ENCODE measurements at places on chromosomes 11 and 22.
A peak's percentile ranks its signal among the peaks of the same experiment; 100 is the strongest.

GRCh38 chr11:123516238-123516637 is 86.2 kb downstream of the GRAMD1B start:
- no peaks in the 10 kb centered on the region for H3K36me3 ChIP-seq
- peaks cover 4% of the 10 kb centered on the region for H3K4me1 ChIP-seq
- H3K27me3 ChIP-seq, result no peaks in the 10 kb centered on the region
- H3K27ac ChIP-seq, result no peak overlapping the region
- no peak overlapping the region for H3K4me3 ChIP-seq

- H3K36me3 ChIP-seq, result no peaks in the 10 kb centered on the region
- H3K27me3 ChIP-seq, result no peaks in the 10 kb centered on the region
- peak; percentile 38 for DNase-seq
- peaks cover 8% of the 10 kb centered on the region for H3K4me1 ChIP-seq
Measured at GRCh38 chr11:122711831-122712381, 56.4 kb downstream of the UBASH3B start.

GRCh38 chr11:46248289-46249102 is 29.0 kb upstream of the CREB3L1 start:
- H3K27me3 ChIP-seq, result no peaks in the 10 kb centered on the region
- no peaks in the 10 kb centered on the region for H3K36me3 ChIP-seq
- peak overlapping the region; percentile 13 for H3K27ac ChIP-seq
- DNase-seq, result peak; percentile 97

- no peak overlapping the region for H3K27ac ChIP-seq
- H3K4me3 ChIP-seq, result no peak overlapping the region
- no peaks in the 10 kb centered on the region for H3K4me1 ChIP-seq
- DNase-seq, result peak; percentile 89
Measured at GRCh38 chr22:42773167-42773566, 52.5 kb upstream of the A4GALT start.

- H3K4me3 ChIP-seq, result no peak overlapping the region
- H3K4me1 ChIP-seq, result peaks cover 7% of the 10 kb centered on the region
- DNase-seq, result no peak
- H3K27ac ChIP-seq, result no peak overlapping the region
- no peaks in the 10 kb centered on the region for H3K27me3 ChIP-seq
- H3K36me3 ChIP-seq, result no peaks in the 10 kb centered on the region
Measured at GRCh38 chr11:130780437-130780836, 135.8 kb downstream of the SNX19 start.

- no peaks in the 10 kb centered on the region for H3K36me3 ChIP-seq
- no peaks in the 10 kb centered on the region for H3K4me1 ChIP-seq
Measured at GRCh38 chr11:126917531-126918204, 82.9 kb downstream of the KIRREL3 start.

DNA sequence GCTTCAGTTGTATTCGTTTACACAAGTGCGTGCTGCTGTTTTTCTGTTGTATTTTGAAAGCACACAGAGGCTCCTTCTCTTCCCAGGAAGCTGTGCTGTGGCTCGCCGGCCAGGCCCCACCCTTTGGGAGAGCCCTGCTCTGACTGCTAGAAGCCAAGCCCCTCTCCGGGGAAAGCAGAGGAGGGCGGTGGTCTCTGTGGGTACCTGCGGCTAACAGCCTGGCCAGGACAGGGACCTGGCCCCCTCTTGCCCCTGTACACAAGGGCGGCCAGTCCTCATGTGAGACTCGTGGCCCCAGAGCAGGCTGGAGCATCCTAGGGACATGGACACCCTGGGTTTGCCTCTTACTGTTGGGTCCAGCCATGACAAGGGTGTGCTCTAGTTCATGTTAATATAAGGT is 14.8 kb downstream of the MOB2 start:
- DNase-seq, result no peak
- H3K4me1 ChIP-seq, result no peaks in the 10 kb centered on the region
- H3K27me3 ChIP-seq, result no peaks in the 10 kb centered on the region
- H3K36me3 ChIP-seq, result no peaks in the 10 kb centered on the region

DNA sequence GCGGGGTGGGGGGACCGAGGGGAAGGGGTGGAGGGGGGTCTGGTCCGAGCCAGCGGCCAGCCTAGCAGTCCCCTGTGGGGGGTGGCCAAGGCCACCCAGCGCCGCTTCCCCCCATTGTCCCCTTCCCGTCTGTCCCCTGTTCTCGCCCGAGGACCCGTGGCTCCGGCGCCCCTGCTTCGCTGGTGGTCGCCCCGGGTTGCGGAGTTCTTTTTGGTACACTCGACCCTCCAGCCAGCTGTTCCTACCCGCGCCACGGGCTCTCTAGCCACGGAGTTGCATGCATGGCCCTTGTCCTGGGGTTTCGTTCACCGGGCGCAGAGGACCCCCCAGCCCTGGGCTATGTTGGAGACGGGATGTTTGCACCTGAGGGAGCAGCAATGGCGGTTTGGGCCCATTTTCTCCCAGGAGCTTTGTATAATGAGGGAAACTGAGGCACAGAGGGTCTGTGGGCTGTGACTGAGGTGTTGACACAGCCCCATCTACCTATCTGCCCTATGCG is 489 bp downstream of the RNF214 start:
- H3K36me3 ChIP-seq, result no peaks in the 10 kb centered on the region
- H3K27ac ChIP-seq, result peak overlapping the region; percentile 77
- no peak for DNase-seq
- H3K4me1 ChIP-seq, result no peaks in the 10 kb centered on the region

DNA sequence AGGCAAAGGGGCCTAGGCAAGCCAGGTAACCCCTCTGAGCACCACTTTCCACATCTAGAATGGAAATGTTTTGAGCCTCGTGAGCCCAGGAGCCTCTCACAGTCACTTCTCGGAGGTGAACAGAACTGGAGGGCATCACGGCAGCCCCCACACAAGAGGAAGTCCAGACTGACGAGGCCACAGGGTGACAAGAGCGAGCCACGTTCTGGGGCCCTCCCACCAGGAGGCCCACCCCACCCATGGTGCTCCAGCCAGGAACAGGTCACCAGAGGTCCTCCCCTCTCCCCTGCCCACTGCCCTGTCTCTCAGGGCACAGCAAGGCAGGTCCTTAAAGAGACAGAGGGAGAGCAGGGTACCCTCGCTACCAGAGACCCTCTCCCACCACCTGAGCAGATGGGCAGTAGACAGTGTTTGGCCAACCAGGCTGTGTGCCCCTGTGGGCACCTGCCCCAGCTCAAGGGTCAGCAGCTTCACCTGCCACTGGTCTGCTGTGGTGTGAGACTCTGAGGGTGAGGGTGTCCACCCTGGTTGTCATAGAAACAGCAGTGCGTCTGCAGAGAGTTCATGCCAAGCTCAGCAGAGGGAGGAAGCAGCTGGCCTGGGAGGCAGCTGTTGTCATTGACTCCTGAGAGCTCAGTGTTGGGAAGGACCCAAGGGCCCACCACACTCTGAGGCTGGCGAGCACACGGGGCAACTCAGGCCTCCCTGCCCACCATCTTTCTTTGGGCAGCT is 31.4 kb downstream of the RSPH14 start:
- no peak for DNase-seq
- no peaks in the 10 kb centered on the region for H3K27me3 ChIP-seq
- H3K4me1 ChIP-seq, result no peaks in the 10 kb centered on the region
- H3K36me3 ChIP-seq, result no peaks in the 10 kb centered on the region

DNA sequence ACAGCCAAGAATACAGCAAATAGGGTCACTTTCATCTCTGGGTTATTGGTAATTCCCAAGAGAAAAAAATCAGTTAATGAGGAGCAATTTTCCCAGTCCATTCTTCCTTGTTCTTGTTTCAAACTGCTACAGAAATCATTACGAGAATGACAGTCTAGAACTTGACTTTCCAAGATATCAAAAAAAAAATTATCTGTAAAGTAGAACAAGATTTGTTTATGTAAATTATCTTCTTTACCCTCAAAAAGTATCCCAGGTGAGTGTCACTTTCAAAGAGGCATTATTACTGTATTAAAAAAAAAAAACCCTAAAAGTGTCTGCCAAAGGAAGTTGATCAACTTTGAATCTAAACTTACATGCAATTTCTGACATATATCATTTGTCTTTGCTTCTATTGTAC is at the start of gene OR5W2:
Gene OR5W2, minus strand, starts transcription at position 101 of the 400 bp plus-strand sequence. Its CDS starts 0 bp downstream, at position 101.
- no peak for DNase-seq
- no peak within 1 kb of the TSS for H3K27ac ChIP-seq
- H3K36me3 ChIP-seq, result no peaks in the 10 kb centered on the region

DNA sequence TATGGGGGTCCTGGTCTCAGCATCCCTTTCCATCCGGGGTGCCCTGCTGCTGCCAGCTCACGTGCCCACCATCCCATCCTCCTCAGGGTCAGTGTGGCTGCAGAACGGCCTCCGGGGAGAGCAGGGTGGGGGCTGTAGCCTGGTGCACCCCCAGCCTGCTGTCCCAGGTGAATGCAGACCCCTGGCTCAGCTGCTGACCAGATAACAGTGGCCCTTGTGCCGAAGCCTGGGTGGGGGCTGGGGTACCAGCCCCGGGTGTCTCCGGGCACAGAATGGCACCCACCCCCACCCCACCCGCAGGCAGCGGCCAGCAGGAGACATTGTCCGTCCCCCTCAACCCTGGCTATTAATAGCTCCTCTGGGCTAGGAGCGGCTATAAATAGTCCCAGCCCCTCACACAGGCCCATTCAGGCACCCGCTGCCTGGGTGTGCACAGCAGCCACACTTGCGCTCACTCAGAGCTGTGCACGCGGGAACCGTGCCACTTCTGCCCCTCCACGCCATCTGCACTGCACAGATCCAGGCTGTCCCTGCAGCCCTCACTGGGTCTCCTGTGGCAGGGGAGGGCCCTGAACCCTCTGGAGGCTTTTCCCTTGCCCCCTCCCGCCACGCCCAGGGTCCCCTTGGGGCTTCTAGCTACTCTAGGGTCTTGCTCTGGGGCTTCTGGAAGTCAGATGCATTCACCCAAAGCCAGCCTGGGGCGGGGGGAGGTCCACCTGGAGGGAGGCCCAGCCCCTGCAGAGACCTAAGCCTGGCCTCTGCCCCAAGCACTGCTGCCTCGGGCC is 18.7 kb downstream of the CRELD2 start:
- no peaks in the 10 kb centered on the region for H3K4me1 ChIP-seq
- no peaks in the 10 kb centered on the region for H3K36me3 ChIP-seq
- no peak for DNase-seq
- no peak overlapping the region for H3K4me3 ChIP-seq
- H3K27ac ChIP-seq, result no peak overlapping the region

DNA sequence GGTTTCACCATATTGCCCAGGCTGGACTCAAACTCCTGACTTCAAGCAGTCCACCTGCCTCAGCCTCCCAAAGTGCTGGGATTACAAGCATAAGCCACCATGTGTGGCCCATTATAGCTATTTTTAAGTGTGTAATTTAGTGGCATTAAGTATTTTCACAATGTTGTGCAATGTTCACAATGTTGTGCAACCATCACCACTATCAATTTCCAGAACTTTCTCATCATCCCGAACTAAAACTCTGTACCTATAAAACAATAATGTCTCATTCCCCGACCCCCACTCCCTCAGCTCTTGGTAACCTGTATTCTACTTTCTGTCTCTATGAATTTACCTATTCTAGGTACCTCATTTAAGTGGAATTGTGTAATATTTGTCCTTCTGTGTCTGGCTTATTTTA is 7.5 kb downstream of the CFAP68 start:
- H3K27me3 ChIP-seq, result no peaks in the 10 kb centered on the region
- no peak overlapping the region for H3K4me3 ChIP-seq
- DNase-seq, result no peak
- no peak overlapping the region for H3K27ac ChIP-seq
- no peaks in the 10 kb centered on the region for H3K4me1 ChIP-seq

- no peaks in the 10 kb centered on the region for H3K36me3 ChIP-seq
- DNase-seq, result no peak
- no peak overlapping the region for H3K4me3 ChIP-seq
Measured at GRCh38 chr11:17813391-17814059, 78.9 kb downstream of the KCNC1 start.

- H3K27ac ChIP-seq, result no peak overlapping the region
- no peak for DNase-seq
- H3K36me3 ChIP-seq, result no peaks in the 10 kb centered on the region
- H3K4me3 ChIP-seq, result no peak overlapping the region
- H3K27me3 ChIP-seq, result no peaks in the 10 kb centered on the region
Measured at GRCh38 chr11:58227956-58228615, 632 bp downstream of the OR10Q1 start.

GRCh38 chr11:35242412-35243242 is 103.7 kb downstream of the CD44 start:
- H3K27me3 ChIP-seq, result no peaks in the 10 kb centered on the region
- no peaks in the 10 kb centered on the region for H3K36me3 ChIP-seq
- DNase-seq, result no peak
- no peak overlapping the region for H3K4me3 ChIP-seq
- no peak overlapping the region for H3K27ac ChIP-seq

DNA sequence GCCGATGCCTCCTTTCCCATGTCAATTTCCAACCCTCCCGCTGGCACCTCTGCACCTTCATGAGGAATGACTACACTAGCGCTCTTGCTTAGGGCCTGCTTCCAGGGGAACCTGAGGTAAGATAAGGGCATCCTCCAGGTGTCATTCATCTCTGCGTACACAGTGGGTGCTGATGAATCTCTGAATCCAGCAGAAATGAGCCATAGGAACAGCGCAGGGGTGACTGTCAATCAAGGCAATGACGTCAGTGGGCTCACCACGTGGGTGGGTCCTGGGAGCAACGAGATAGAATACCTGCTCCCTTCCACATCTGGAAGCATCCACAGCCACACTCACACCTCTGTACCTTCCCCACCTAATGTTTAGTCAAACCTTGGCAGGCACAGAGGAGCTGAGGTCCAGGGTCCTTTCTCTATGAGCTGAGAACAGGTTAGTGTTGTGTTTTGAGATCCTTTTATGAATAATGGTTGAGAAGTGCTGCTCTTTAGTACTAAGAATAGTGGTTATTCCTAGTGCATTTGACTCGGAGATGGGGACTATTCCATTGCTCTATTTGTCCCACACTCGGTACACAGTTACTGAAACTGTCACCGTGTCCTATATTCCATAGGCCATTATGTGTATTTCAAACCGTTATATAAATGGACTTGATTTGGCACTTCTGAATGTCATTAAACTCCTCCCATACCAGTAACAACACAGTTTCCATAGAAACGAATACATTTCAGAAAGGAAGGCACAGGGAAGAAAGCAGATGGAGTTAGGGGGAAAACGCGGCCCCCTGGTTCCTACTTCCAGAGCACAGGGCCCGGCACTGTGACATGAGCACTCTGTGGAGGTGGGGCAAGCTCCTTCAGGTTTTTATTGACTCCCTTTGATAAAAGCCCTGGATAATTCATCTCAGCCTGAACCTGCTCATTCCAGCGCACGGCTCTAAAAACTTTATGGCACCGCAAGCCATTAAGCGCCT is 193.4 kb downstream of the ST3GAL4 start:
- no peaks in the 10 kb centered on the region for H3K36me3 ChIP-seq
- H3K4me1 ChIP-seq, result peaks cover 1% of the 10 kb centered on the region
- H3K4me3 ChIP-seq, result no peak overlapping the region
- DNase-seq, result no peak
- H3K27ac ChIP-seq, result no peak overlapping the region
